Left ventricle myocardium inferior (tissue), 1 donor: ENCODE measurements at places on chromosomes 13 and 19. TPM values are rescaled to one million over a fixed set of nuclear protein-coding genes. Genes with fewer than 3 reads are reported as not detected.

Gene MAP4K1
- total RNA-seq: 1.6 TPM

Gene SCEL
- total RNA-seq: not detected

Gene AMER2
- not detected for total RNA-seq

GRCh38 chr13:112574416-112574815 lies 13.5 kb downstream of the TUBGCP3 start:
- DNase-seq: no peak

DNA sequence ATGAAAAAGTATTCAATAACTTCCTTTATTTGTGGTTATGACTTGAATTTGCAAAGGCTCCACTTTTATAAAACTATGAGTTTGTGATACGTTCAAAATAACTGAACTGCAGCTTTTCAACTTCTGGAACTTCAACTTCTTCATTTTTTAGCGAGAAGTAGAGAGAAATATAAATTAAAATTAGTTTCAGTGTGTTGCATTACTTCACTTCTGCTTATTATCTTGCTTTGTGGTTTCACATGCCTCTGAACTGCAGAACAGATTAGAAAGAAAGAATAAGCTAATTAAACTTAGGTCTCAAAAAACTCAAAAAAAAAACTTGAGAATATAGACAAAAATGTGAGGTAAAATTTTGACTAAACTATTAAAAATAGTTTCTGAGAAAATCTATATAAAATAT lies 1073.4 kb downstream of the PCDH17 start:
- no peak for DNase-seq

DNA sequence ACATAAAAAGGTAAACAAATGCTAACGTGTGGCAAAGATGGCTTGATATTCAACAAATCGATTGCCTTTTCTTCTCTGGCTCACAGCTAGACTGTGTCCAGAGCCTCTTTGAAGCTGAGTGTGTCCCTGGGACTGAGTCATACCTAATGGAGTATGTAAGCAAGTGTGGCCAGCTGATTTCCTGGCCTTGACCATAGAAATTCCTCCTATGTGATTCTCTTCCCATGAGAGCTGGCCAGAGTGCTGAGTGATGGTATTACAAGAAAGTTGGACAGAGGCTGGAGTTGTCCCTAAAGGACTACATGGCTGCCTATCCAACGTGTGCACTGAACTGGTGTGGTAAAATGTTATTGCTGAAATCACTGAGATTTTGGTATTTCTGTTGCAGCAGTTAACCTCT lies 320.1 kb upstream of the SLC10A2 start:
- DNase-seq: no peak

GRCh38 chr13:111508902-111509509 lies 188.6 kb downstream of the TEX29 start:
- no peak for DNase-seq

GRCh38 chr19:49432141-49433073 lies 7.2 kb downstream of the GFY start:
- no peak for DNase-seq

- DNase-seq: peak; percentile 28
Measured at GRCh38 chr13:114064450-114065140, 67.8 kb downstream of the RASA3 start.

DNA sequence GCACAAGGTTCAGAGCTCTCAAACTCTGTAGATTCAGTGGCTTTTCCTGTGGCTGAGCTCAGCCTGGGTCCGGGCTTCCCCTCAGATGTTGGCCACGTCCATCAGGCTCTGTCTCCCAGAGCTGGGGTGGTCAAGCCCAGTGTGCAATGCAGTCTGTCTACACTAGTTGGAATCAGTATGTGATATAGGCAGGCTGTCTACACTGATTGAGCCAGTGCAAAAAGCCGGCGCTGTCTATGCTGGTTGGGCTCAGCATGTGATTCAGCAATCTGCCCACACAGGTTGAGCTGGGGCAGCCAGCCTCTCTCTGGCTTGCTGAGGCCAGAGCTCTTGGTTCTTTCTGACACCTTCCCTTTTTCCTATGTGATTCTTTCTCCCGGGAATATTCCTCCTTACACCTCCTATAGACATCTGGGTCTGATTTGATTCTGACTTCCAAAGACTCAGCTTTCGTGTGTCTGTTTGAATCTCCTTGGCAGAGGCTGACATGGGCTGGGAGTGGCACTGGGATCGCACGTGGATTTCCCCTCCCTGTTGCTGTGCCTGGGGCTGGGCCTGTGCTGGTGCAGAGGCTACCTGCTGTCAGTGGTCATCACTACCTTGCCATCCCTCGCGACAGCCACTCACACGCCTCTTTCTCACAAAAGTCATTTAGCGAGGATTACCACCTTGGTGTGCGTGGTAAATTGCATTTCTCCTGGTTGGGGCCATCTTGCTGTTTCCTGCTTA lies 9.3 kb downstream of the CHST8 start:
- DNase-seq: no peak

- no peak for DNase-seq
Measured at GRCh38 chr19:4012092-4012974, 4.8 kb downstream of the PIAS4 start.
